ENCODE measurements at places on chromosomes 3 and 15. TPM values are rescaled to one million over a fixed set of nuclear protein-coding genes. Genes with fewer than 3 reads are reported as not detected.
A peak's percentile ranks its signal among the peaks of the same experiment; 100 is the strongest.

Gene GXYLT2
- total RNA-seq, result 6.7 TPM

Gene GLT8D1
- total RNA-seq, result 37.1 TPM

Gene SEMA3F
- 44.7 TPM for total RNA-seq

Gene AAGAB
- total RNA-seq, result 24.9 TPM

Gene RTP3
- not detected for total RNA-seq

Gene KCNAB1
- total RNA-seq, result 4.7 TPM

Gene CFAP91
- 9.0 TPM for total RNA-seq

DNA sequence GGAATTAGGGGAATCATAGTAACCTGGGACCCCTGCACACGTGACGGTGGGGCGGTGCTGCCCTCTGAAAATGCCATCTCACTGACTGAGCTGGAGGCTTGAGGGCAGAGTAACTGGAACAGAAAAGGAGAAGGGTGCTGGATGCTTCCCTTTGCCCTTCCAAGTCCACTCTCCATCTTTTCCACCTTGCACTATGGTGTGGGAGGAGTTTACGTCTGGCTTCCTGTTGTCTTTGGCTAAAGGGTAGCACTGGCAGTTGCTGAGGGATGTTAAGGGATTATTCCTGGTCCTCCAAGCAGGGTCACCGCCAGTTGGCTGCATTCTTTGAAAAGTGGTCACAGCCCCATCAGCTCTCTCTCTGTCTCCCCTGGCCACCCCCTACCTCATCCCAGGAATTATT, 129.4 kb upstream of the SNTN start:
- no peaks in the 10 kb centered on the region for H3K36me3 ChIP-seq
- no peak overlapping the region for H3K4me3 ChIP-seq
- H3K27ac ChIP-seq, result no peak overlapping the region
- DNase-seq, result no peak
- no peaks in the 10 kb centered on the region for H3K4me1 ChIP-seq
- no peaks in the 10 kb centered on the region for H3K27me3 ChIP-seq

- H3K27me3 ChIP-seq, result no peaks in the 10 kb centered on the region
- DNase-seq, result no peak
- H3K4me1 ChIP-seq, result peaks cover 29% of the 10 kb centered on the region
- no peak overlapping the region for H3K27ac ChIP-seq
Observed at GRCh38 chr3:184620475-184621119, 59.0 kb downstream of the EPHB3 start.

DNA sequence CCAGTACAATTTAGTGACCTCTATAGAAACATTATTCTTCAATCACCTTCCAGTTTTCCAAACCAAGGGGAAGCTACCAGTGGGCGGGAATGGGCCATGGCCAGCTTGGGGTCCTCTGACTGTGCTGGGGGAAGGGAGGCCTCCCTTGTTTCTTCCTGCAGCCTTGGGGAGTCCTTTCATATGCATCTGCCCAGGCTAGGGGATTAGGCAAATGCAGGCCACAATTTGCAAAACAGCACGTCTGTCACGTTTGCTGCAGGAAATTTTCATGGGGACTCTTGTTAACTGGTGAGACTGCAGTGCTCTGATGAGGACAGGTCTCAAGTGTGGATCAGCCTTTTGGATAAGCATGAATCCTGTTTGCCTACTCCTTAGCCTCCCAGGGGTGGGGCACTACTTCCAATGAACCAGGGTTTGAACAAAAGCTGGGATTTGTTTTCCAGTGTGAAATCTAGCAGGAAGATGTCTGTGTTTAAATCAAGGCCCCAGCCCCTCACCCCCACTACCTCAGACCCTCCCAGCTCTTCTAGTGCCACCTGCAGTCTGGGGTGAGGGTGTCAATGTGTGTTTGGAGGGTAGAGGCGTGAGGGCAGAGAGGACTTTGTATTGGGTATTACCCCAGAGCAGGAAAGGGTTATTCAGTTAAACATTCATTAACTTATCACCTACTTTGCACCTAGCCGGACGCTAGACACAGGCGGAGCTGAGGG, 219.9 kb downstream of the OPA1 start:
- no peaks in the 10 kb centered on the region for H3K4me1 ChIP-seq
- H3K27me3 ChIP-seq, result no peaks in the 10 kb centered on the region
- no peaks in the 10 kb centered on the region for H3K36me3 ChIP-seq
- H3K4me3 ChIP-seq, result no peak overlapping the region

- no peaks in the 10 kb centered on the region for H3K27me3 ChIP-seq
- no peak overlapping the region for H3K27ac ChIP-seq
- H3K4me1 ChIP-seq, result peaks cover 18% of the 10 kb centered on the region
- no peak for DNase-seq
Observed at GRCh38 chr15:60539016-60539415, 60.1 kb upstream of the ICE2 start.

DNA sequence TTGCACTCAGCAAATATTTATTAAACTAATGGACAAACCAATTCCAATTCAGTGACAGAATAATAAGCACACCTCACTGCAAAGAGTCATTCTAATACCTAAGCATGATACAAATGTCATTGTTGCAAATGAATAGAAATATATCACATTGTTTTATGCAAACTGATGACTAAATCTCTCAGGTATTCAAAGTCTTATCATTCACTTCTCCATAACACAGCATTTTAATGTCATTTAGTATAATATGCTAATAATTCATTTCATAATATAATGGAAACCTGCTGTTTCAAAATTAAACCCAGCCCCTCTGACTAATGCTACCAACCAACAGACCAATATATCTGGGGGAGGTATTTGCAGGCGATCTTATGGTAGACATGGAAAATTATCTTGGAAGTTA, 71.8 kb downstream of the FGF7 start:
- no peaks in the 10 kb centered on the region for H3K4me1 ChIP-seq
- no peak for DNase-seq
- no peak overlapping the region for H3K4me3 ChIP-seq
- H3K36me3 ChIP-seq, result no peaks in the 10 kb centered on the region
- H3K27ac ChIP-seq, result no peak overlapping the region

DNA sequence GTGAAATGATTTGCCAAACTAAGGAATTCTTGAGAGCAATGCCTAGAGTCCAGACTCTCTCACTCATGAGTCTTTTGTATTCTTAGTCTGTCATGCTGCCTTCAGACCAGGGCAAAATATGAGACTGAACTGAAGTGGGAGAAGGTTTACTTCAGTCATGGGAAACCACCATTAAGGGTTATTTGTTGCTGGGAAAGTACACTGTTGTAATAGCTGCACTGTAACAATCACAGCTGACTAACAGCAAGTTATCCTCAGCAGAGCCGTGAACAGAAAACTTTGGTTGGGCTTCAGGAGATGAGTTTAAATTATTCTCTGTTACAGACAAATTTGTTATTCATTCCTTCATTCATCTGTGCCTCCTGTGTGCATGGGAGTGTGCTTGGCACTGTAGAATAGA, 258.5 kb downstream of the ROBO2 start:
- no peak overlapping the region for H3K27ac ChIP-seq
- no peaks in the 10 kb centered on the region for H3K27me3 ChIP-seq
- H3K4me1 ChIP-seq, result no peaks in the 10 kb centered on the region
- H3K36me3 ChIP-seq, result no peaks in the 10 kb centered on the region
- no peak for DNase-seq

DNA sequence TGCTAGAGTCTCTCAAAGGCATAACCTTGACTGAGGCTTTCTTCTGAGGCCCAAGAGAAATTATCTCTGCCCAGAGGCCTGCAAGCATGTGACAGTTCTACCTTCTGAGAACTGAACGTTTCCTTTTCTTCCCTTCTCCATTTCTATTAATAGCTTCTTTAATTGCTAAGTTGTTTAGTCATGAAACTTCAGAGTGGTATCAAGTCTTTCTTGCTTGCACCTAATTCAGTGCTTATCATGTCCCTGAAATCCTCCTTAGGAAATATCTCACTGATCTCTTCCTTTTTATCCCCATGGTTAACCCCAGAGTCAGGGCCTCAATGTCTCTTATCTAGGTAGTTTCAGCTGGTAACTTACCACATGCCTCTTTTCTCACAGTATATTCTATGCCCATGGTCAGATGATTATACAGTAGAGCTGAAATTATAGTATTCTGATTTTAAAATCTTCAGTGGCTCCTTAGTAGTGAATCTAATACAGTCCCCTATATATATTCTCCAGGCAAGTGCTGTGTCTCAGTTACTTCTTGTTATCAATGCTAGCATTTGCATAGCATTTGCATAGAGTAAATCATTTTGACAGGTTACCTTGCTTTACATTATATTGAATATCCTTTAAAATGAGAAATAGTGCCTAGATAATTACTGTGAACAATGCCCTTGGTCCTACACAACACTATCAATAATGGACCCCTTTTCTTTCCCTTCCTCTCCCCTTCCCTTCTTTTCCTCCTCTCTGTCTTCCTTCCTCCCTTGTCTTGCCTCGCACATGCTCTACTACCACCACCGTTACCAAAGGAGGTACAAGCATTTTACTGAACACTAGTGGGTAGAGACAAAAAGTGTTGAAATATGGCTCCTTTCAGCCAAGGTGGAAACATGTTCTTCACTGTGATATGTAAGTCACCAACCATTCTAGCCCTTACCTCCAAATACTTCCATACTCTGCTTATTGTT, 33.0 kb downstream of the KBTBD8 start:
- no peak overlapping the region for H3K4me3 ChIP-seq
- H3K27ac ChIP-seq, result no peak overlapping the region
- DNase-seq, result no peak

DNA sequence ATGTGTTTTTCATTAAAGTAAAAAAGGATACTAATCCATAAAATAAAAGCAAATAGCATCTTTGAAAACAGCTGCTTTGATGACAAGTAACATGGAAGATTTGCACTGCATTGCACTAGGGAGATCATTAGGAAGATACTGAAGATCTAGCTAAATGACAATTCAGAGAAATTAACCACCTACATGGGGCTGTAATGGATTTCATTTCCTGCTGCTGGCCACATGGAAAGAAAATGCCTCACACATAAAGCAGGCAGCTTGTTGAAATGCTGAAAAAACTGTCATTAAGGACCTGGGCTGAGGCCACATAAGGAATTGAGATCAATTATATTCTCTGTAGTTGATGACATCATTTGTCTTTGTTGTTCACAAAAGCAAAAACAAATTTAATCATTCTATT, 94.1 kb downstream of the PYDC2 start:
- DNase-seq, result no peak
- no peaks in the 10 kb centered on the region for H3K36me3 ChIP-seq
- H3K27ac ChIP-seq, result no peak overlapping the region

DNA sequence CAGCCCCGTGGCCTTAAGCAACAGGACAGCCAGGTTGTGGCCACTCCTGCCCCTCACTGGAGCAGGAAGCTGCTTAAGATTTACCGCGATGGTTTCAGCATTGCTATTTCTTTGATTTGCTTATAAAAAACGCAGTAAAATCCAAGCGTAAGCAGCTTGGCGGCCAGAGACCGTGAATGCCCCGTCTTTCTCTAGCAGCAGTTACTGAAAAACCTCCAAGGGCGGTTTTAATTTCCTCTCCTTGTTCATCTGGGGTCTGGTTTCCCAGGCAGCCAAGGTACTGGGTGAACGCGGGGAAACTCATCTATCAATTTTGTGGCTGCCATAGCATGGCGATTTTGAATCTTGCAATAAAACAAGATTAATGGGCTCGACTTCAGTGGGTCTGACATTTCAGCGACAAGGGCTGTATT, 130.3 kb downstream of the MINAR1 start:
- H3K4me1 ChIP-seq, result no peaks in the 10 kb centered on the region
- no peaks in the 10 kb centered on the region for H3K36me3 ChIP-seq
- H3K27ac ChIP-seq, result no peak overlapping the region
- no peak for DNase-seq

DNA sequence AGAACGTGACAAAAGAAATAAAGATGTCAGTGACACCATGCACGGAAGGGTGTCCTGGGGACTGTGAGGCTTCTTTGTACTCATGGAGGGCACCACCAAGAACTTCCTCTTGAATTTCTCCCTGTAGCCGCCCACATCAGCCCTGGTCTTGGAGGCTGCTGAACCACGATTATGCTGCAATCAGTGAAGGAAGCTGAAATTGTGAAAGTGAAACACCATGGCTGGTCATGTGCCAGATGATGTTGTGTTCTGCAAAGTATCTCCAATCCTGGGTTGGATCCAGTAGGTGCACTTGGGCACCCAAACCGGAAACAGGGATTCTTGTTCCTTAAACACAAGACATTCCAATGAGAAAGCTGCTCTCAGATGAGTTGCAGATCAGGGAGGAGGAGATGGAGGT, 104.4 kb upstream of the GOLGA6L6 start:
- H3K27ac ChIP-seq, result no peak overlapping the region
- DNase-seq, result peak; percentile 90
- H3K4me1 ChIP-seq, result no peaks in the 10 kb centered on the region
- H3K36me3 ChIP-seq, result no peaks in the 10 kb centered on the region

Data from lower lobe of right lung (tissue), 2 donors.